CD4-positive, alpha-beta T cell treated with Interleukin-4 for 1 hour (primary cell): ENCODE measurements at places on chromosomes 5 and 9.

DNA sequence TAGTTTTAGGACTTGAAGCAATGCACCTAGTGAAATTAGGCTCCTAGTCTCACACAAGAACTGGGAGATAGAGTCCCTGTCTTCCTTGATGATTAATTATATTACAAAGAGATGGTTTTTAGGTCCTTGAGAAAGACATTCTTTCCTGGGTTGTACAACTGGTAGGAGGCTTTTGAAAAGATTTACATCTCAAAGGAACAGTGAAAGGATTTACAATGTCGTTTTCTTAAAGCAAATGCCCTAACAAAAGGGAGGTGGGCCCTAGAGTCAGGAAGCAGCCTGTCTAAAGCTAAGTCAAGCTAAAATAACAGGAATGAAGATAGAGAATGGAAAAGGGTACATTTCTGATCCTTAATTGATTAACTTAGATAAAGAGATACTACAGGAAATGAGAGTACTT, 102.2 kb upstream of the IL7R start:
- no peak for DNase-seq

GRCh38 chr5:172598251-172599203, 42.5 kb upstream of the NEURL1B start:
- no peak for DNase-seq

DNA sequence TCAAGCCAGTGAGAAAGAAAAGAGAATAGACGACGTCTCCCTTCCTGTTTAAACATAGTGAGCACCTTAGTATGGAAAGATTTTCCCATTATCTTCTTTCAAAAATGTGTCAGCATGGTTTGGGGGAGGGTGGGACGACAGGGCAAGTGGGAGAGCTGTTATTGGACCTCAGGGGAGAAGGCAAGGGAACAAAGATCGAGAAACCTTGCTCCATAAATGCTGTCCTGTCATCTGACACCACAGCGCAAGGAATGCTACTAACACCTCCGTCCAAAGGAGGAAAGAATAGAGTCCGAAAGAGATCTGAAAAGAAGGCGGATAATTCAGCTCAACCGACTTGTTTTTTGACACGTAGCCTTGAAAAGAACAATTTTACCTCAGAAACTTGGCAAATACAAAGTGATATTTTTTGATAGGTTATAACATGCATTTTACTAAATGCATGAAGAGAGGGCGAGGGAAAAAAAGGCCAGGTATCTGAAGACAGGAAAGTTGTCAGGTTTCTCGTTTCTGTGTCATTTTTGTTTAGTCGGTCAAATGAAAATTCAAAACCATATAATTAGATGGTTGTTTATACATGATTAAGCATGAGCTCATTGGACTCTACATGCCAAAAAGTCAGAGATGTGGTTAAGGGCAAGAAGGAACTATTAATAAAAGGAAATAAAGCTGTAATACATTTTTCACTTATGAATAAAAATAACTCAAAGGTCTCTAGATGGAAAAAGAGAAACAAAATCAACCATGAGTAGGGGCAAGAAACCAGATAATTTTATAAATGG, 155.7 kb downstream of the GLIS3 start:
- no peak for DNase-seq

DNA sequence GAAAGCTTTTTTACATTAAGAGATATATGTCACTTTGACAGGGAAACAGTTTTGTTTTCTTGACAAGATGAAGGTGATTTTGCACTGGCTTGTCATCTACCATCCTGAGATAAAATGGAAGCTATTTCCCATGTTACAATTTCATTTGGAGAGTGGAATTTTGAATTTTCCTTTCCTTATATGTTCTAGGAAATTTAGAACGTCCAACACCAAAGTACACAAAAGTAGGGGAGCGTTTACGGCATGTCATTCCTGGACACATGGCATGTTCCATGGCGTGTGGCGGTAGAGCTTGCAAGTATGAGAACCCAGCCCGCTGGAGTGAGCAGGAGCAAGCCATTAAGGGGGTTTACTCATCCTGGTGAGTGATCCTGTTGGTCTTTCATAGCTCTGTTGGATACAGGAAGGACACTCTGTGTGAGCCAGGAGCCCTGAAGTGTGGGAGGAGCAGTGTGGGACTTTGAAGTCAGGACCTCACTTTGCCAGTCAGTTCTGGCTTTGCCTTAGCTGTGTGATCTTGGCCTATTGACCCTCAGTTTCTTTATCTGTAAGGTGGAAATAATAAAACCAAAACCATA, 887 bp downstream of the PTPDC1 start:
- no peak for DNase-seq

DNA sequence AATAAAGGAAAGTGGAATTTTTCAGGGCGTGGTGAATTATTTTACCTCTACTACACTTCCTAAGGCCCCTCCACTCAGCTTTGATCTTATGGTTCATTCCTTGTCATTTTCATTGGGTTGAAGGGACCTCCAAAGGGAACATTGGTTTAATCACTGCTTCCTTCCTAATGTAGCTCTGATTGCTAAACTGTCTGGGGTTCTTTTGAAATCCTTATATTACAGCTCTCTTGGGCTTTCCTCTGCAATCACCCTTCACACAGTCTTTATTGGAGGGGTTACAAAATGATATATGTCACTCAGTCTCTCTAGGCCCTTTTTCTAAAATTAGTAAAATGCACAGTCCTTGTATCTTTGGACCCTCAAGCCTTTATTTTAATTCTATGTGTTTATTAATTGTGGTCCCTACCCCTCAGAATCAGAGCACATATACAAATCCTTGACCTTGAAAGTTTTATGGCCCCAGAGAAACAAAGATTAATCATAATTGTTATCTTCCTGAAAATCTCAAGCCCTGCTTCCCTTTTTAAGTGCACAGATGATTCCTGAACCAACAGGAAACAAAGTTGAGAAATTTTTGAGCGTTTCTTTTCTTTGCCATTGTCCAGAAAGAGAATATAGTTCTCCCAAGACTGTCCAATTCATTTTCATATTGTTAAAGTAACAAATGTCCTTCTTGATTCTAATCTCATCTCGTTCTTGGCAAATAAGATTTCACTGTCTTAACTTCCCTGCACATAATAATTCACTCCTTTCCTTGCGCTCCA, 330.0 kb downstream of the ARRDC3 start:
- no peak for DNase-seq

DNA sequence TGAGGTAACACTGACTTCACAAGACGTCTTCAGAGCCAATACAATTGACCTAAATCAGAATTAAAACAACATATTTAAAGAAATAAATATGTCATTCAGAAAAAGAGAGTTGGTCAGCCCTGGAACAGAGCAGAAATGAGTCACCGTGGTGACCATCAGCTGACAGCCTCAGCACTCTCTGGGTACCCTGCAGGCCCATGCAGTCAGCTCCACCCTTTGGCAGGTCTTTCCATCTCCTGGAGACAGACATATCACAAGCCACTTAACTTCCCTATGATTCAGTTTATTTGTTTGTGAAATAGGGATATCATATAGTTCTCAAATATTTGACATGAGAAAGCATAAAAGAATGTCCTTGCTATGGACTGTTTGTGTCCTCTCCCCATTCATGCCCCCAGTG, 151.6 kb upstream of the MEF2C start:
- DNase-seq = no peak

- no peak for DNase-seq
Observed at GRCh38 chr5:138180183-138180782, 1.4 kb downstream of the KIF20A start.

GRCh38 chr5:84113246-84114105, 271.2 kb downstream of the EDIL3 start:
- DNase-seq = no peak

DNA sequence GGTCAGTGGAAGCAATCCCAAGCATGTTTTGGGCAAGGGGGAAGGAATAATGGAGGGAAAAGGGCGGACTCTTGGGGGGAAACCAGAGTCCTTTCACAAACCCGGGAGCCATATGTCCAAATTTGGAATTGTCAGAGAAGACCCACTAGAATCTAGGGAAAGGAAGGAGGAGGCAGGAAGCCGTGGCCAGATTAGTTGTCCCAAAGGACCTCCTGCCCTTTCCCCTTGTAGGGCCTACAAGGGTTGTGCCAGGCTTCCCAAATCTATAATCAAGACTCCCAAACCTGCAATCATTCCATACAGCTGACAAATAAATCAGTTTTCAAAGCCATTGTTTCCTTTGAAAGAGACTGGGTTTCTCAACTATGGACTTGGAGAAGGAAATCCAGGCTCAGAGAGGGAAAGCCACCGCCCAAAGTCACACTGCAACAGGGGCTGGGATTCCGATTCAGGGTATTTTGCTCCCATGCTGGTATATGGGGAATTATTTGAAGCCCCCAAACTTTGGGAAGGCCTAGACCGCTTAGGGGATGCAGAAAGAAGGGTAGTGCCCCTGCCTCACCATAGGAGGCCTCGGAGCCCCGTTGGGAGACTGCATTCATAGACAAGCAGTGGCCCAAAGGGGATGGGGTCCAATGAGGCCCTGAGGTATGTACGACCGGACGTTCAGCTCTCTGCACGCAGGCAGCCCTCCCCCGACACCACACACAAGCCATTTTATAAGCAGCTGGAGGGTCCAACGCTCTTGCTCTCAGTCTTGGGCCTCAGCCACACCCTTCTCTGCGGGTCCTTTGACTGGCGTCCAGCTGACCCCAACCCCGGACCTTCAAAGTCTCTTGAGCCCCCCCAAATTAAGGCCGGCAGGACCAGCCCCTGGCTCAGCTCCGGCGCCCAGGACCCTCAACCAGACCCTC, 815 bp downstream of the ANXA6 start:
- DNase-seq = no peak

DNA sequence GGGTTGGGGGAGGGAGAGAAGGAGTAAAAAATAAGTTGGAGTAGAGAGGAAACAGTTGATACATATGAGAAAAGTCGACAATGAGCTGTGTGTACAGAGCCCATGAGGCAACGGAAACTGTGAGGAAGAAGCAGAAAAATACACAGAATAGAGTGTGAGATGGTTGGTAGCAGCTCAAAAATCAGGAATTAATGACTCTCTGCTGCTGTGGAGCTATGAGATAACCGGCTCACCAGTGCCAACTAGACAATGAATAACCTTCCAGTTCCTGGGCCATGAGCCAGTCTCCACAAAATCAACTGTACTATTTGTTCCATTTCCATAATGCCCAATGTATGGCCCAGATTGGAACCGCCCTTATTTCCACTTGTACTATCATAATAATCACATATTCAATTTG, 53.1 kb upstream of the NREP start:
- DNase-seq = no peak

DNA sequence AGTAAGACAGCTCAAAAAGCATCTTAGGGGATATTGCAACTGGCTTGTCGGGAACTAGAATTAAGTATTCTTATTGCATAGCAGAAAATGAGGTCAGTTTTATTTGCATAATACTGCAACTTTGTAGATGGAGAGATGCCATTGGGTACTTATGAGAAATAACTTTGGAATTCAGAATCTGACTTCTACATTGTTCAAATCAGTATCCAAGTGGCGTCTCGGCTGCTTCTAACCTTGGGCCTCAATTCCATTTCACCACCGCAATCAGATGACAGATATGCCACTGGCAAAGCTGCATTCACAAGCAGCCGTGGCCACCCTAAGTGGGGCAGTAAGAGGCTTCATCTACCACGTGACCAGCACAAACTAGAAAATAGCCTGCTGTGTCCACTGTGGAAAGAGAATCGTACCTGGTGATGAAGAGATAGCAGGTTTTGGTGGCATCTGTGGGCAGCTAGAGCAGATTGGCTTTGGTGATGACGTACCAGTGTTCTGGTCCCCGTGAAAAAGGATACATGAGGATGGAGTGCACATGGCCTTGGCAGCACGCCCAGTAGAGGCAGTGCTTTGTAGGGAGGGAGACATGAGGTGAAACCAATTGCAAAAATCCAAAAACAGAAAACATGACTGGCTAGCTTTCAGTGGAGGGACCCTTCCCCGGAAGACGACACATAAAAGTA, 116.6 kb downstream of the KLHL3 start:
- DNase-seq = no peak

- no peak for DNase-seq
Observed at GRCh38 chr9:107761307-107761706, 271.7 kb upstream of the KLF4 start.
